Activated T-cell treated with anti-CD3 and anti-CD28 coated beads, Interleukin-2, amount 50 U/mL, for 72 hours (primary cell): ENCODE measurements at places on chromosomes 12 and 14.

DNA sequence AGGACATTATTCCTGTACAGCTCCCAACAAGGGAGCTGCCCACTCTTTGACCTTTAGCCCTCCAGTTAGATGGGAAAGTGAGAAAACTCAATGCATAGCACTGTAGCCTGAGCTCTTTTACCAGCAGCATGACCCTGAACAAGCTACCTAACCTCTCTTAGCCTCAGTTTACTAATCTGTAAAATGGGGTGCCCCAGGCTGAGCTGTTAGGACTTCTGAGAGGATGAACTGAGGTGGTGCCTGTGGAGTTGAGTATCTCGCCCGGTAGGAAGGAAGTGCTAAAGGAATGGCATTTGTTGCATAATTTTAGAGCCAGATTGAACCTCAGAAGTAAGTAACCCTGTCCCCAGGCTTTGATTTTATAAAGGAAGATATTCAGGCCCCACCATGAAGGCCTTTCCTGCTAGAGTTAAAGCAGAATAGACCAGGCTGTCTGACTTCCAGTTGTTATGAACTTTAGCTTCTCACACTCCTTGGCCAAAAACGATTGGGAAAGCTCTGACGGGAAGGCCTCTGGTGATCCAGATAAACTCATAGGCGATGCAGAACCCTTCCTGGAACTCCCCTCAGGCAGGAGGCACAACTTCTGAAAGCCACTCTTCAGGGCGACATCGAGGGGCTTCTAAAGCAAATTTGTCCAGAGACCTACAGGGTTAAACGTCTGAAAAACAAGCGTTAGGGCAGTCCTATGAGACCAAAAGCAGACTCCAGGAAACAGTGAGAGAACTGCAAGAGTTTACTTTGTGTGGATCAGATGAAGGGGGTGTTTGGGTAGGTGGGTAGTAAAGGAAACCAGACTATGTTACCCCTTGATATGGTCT lies 2.5 kb upstream of the SERPINA10 start:
- no peak for DNase-seq

DNA sequence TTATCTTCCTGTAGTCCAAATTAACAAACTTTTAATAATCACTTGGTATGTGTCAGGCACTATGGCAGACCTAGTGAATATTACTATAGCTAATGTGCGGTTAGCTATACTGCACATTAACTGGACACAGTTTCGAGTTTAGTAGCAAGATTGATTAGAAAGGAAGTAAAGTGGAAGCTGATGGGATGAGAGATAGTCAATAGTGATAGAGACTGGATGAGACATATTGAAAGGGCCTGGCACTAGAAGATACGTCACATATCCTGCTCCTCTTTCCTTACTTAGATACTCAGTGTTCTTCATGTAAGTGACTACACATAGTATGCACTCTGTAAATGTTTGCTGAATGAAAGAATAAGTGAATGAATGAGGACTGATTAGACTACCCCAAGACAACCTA lies 5.5 kb downstream of the TBK1 start:
- no peak for DNase-seq

DNA sequence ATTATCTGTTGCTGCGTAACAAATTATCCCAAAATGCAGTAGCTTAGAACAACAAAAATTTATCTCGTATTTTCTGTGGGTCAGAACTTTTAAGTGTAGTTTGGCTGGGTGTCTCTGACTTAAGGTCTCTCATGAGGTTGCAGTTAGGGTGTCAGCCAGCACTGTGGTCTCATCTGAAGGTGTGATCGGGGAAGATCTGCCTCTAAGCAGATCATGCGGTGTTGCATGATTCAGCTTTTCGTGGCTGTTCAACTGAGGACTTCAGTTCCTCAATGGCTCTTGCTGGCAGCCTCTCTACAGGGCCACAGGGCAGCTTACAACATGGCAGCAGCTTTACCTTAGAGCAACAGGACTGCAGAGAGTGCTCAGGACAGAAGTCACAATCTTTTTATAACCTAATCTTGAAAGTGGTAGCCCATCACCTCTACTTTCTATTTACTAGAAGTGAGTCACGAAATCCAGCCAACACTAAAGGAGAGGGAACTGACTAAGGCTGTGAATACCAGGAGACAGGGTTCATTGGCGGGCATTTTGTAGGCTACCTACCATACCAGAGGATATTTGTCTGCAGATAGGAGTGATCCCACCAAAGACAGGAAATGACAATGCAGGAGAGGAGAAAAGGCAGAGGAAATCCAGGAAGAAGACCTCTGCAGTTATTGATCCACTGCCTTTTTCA lies 1.8 kb upstream of the TMPRSS12 start:
- no peak for DNase-seq

DNA sequence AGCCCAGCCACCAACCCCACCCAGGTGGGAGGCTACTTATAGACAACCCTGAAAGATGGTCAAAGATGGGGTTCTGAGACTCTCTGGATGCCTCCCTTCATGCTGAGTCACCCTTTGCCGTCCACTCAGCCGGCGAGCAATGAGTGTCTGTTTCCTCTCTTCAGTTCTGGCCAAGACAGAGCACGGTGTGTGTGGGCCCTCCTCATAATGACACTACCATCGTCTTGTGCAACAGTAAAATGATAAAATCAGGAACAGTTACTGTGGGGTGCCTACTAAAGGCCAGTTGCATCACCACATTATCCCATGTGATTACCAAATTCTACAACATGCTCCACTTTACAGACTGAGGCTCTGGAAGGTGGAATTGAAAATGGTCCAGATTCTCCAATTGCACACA lies 7.0 kb upstream of the BDKRB1 start:
- DNase-seq = no peak

- DNase-seq = no peak
These were observed 204.3 kb downstream of the PPM1H start for GRCh38 chr12:62730649-62731048.
